ENCODE measurements at places on chromosomes 3 and 15. TPM values are rescaled to one million over a fixed set of nuclear protein-coding genes. Genes with fewer than 3 reads are reported as not detected.

The MESP2 gene
- not detected for total RNA-seq

The CEP70 gene
- 14.7 TPM for total RNA-seq

The BTLA gene
- total RNA-seq, result not detected

The PP2D1 gene
- not detected for total RNA-seq

The STRA6 gene
- total RNA-seq, result not detected

The ERICH6 gene
- not detected for total RNA-seq

The TMEM89 gene
- not detected for total RNA-seq

The STARD5 gene
- total RNA-seq, result 2.2 TPM

The GPR176 gene
- total RNA-seq, result 39.8 TPM

The CYFIP1 gene
- total RNA-seq, result 135 TPM

The CCR2 gene
- not detected for total RNA-seq

The ZNF280D gene
- total RNA-seq, result 42.1 TPM

The PCOLCE2 gene
- total RNA-seq, result not detected

The SCAANT1 gene
- not detected for total RNA-seq

The ISL2 gene
- total RNA-seq, result not detected

The GRM2 gene
- total RNA-seq, result 0.51 TPM

The DUOX1 gene
- not detected for total RNA-seq

The MUC13 gene
- total RNA-seq, result not detected

The MRPL47 gene
- total RNA-seq, result 51.2 TPM

The ZBTB38 gene
- total RNA-seq, result 85.2 TPM

The CCDC50 gene
- 137 TPM for total RNA-seq

The FBLN2 gene
- 1.4 TPM for total RNA-seq

The PEX11A gene
- 3.7 TPM for total RNA-seq

The PIAS1 gene
- 32.3 TPM for total RNA-seq

The TGM4 gene
- 0.24 TPM for total RNA-seq

The GCNT3 gene
- total RNA-seq, result not detected

The REC114 gene
- total RNA-seq, result not detected

The PPARG gene
- total RNA-seq, result 1.5 TPM

The PLSCR1 gene
- total RNA-seq, result 78.7 TPM

The DISP2 gene
- 1.2 TPM for total RNA-seq

The CCR4 gene
- not detected for total RNA-seq

The LRRK1 gene
- 22.1 TPM for total RNA-seq

The SUCLG2 gene
- 35.9 TPM for total RNA-seq

The RLBP1 gene
- total RNA-seq, result not detected

The CHRM5 gene
- not detected for total RNA-seq

The SAMD7 gene
- not detected for total RNA-seq

The ERC2 gene
- total RNA-seq, result 15.5 TPM

The STAC gene
- total RNA-seq, result 0.88 TPM

The MYD88 gene
- 35.1 TPM for total RNA-seq

The CAMK2N2 gene
- not detected for total RNA-seq

The CCDC54 gene
- not detected for total RNA-seq

The NPTN gene
- 77.4 TPM for total RNA-seq

The DAZL gene
- total RNA-seq, result not detected

The GOLGA6A gene
- total RNA-seq, result not detected

The FSTL1 gene
- 562 TPM for total RNA-seq

The THPO gene
- not detected for total RNA-seq

The LNP1 gene
- total RNA-seq, result 0.80 TPM

The ZNF501 gene
- 3.9 TPM for total RNA-seq

The HRH1 gene
- 16.2 TPM for total RNA-seq

The FAM43A gene
- 307 TPM for total RNA-seq

The PLOD2 gene
- 228 TPM for total RNA-seq

The SPTSSB gene
- not detected for total RNA-seq

The MYRIP gene
- 11.9 TPM for total RNA-seq

The ZPLD1 gene
- total RNA-seq, result not detected

The ITGA11 gene
- total RNA-seq, result 0.18 TPM

The FBXL22 gene
- total RNA-seq, result not detected

The FMN1 gene
- total RNA-seq, result 0.29 TPM

The ZNF620 gene
- total RNA-seq, result 3.6 TPM
